ENCODE measurements at places on chromosomes 3 and 15. TPM values are rescaled to one million over a fixed set of nuclear protein-coding genes. Genes with fewer than 3 reads are reported as not detected.

TUSC2 gene
- 41.4 TPM for total RNA-seq

- no peak overlapping the region for H3K4me3 ChIP-seq
- DNase-seq, result no peak
- H3K27ac ChIP-seq, result no peak overlapping the region
- H3K27me3 ChIP-seq, result peaks cover 4% of the 10 kb centered on the region
- no peaks in the 10 kb centered on the region for H3K36me3 ChIP-seq
Measured at GRCh38 chr15:57533448-57533799, 58.3 kb upstream of the MYZAP start.

DNA sequence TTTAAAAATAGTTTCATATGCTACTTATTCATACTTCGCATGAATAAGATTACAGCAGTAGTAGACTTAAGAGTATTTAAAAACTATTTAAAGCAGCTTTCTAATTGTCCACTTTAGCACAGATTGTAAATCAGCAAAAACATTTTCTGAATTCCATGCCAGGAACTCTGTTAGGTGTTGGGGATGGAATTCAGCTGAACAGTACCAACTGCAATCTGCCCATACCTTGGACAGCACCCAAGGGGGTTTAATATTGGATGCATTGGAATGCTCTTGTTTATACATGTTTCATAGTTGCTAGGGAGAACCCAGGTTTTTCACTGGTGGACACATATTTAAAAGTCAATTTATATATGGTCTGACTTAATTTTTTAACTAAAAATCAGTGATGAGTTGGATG, 74.8 kb downstream of the PPM1L start:
- no peaks in the 10 kb centered on the region for H3K36me3 ChIP-seq
- no peaks in the 10 kb centered on the region for H3K27me3 ChIP-seq
- DNase-seq, result no peak
- H3K4me3 ChIP-seq, result no peak overlapping the region
- no peaks in the 10 kb centered on the region for H3K4me1 ChIP-seq

- peak; percentile 48 for DNase-seq
- no peaks in the 10 kb centered on the region for H3K27me3 ChIP-seq
- H3K4me1 ChIP-seq, result peaks cover 40% of the 10 kb centered on the region
- no peak overlapping the region for H3K4me3 ChIP-seq
- no peak overlapping the region for H3K27ac ChIP-seq
Measured at GRCh38 chr15:25787855-25788520, 75.1 kb downstream of the ATP10A start.

GRCh38 chr3:21573291-21573690, 177.7 kb downstream of the ZNF385D start:
- no peak overlapping the region for H3K27ac ChIP-seq
- no peaks in the 10 kb centered on the region for H3K4me1 ChIP-seq
- no peaks in the 10 kb centered on the region for H3K36me3 ChIP-seq
- DNase-seq, result peak; percentile 54
- H3K4me3 ChIP-seq, result no peak overlapping the region

TRIP4 gene
- 32.0 TPM for total RNA-seq

- no peaks in the 10 kb centered on the region for H3K36me3 ChIP-seq
- DNase-seq, result peak; percentile 47
- H3K4me1 ChIP-seq, result no peaks in the 10 kb centered on the region
- H3K27ac ChIP-seq, result no peak overlapping the region
- no peak overlapping the region for H3K4me3 ChIP-seq
- H3K27me3 ChIP-seq, result no peaks in the 10 kb centered on the region
Measured at GRCh38 chr3:144821583-144821982, 850.0 kb downstream of the DIPK2A start.

RNF168 gene
- total RNA-seq, result 18.3 TPM

LRRC34 gene
- 1.0 TPM for total RNA-seq

INO80 gene
- 17.3 TPM for total RNA-seq

COL6A5 gene
- 0.05 TPM for total RNA-seq
